Panc1 (cell line): ENCODE measurements at places on chromosomes 16 and 17. TPM values are rescaled to one million over a fixed set of nuclear protein-coding genes. Genes with fewer than 3 reads are reported as not detected.

DNA sequence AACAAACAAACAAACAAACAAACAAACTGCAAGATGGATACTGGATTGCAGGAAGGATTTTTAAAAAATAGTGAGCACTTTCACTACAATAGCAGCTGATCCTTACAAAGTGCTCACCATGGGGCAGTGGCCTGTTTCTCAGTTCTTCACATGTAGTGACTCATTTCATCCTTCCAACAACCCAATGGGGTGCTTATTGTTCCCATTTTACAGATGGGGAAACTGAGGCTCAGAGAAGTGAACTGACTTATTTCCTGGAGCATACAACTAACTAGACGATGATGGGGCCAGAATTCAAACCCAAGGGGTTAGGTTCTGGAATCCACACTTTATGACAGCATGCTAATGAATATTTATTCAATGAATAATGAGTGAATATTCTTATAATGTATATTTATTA is 61.2 kb downstream of the MYH11 start:
- DNase-seq: no peak

DNA sequence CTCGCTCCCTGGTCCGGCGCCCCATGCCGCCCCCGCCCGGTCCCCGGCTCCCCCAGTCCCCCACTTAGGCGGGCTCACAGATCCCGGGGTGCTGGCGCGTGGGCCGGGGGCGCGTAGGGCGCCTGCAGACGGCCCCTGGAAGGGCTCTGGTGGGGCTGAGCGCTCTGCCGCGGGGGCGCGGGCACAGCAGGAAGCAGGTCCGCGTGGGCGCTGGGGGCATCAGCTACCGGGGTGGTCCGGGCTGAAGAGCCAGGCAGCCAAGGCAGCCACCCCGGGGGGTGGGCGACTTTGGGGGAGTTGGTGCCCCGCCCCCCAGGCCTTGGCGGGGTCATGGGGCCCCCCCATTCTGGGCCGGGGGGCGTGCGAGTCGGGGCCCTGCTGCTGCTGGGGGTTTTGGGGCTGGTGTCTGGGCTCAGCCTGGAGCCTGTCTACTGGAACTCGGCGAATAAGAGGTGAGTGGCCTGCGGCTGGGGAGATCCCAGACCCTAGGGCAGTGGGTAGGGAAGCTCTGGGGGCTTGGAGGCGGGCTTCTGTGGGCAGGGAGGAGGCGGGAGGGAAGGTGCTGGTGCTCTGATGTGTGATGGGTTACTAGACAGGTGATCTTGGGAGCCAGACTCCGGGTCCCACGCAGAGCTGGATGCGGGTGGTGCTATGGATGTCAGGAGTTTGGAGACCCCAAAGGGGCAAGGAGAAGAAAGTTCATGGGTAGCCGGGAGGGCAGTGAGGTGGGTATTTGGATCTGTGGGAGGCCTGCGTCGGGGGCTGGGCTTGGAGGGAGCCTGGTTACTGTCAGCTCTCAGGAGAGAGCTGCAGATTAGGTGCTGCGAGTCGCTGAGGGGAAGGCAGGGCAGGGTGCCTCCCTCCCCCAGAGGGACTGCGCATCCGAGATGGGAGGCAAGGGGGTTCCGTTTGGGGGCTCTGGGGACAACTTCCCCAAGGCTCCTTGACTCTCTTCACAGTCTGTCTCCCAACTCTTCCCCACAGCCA is 560 bp downstream of the EFNB3 start:
- no peak for DNase-seq

DNA sequence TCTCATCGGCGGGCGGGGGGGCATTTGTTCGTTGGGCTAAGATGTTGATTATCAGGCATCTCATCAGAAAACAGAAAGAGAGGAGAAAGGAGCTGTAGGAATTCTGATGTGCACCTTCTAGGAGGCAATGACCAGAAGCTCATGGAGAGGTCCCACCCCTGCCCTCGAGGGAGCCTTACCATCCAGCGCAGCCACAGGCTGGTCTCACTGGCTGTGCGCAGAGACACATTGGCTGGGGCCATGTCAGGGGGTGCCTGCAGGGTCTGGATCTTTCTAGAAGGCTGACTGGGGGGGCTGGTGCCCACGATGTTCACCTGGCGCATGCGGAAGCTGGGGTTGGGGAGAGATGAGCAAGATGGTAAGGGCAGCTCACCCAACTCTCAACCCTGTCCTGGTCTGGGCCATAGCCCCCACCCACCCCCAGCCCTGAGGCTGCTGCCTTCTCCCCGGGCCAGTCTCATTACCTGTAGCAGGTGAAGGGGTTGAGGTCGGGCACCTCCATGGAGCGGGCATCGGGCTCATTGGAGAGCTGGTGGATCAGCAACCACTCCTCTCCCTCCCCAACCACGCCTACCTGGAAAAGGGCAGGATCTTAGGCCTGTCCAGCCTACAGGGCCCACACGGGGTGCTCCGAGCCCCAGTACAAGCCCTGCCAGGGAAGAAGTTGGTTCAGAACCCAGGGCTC is 86.2 kb upstream of the CDC42EP4 start:
- no peak for DNase-seq

DNA sequence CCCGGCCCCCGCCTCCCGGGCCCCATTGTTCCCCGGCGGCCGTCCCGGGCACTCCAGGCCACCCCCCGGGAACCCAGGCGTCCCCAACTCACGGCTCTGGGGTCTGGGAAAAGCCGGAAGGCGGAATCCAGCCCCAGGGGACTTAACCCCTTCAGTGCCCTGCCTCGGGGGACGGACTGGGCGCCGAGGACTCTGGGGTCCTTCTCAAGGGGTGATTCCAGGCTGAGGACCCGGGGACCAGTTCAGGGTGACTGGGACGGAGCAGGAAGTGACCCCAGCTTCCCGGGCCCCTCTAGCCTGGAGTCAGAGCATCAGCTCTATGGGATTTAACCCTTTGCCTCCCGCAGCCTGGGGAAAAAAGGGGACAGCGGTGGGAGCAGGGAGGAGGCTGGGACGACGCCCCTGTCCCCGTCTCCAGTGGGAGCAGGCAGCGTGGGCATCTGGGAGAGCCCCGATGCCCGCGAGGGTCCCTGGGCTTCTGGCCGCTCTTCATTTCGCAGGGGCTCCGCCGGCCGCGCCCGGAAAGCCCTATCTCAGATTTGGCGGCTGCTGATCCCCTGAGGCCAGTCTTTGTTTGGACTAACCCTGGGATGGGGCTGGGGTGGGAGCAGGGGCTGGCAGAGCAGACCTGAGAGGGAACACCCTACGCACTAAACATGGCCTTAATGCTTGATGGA is at the start of gene ZNF629:
TSS of gene ZNF629 (minus strand) at position 270 of the 677 bp plus-strand sequence. CDS start 2,723 bp downstream, outside the sequence.
- no peak for DNase-seq

DNA sequence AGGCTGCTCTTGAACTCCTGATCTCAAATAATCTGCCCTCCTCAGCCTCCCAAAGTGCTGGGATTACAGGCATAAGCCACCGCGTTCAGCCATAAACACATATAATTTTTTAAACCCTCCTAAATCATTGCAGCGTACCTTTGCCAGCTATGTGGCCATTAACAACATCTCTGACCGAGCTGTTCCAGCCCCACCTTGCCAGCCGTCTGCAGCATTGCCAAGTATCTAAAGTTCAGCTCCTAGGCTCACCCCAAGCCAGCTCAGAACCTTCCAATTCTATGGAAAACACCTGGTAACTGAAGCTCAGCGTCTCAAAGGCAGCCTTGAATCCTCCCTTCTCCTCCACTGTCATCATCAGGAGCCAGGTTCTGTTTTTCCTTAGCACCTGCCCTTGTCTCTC is 5.1 kb upstream of the MEIOB start:
- no peak for DNase-seq

- no peak for DNase-seq
These were observed 17.3 kb downstream of the LLGL2 start for GRCh38 chr17:75542728-75543336.

DNA sequence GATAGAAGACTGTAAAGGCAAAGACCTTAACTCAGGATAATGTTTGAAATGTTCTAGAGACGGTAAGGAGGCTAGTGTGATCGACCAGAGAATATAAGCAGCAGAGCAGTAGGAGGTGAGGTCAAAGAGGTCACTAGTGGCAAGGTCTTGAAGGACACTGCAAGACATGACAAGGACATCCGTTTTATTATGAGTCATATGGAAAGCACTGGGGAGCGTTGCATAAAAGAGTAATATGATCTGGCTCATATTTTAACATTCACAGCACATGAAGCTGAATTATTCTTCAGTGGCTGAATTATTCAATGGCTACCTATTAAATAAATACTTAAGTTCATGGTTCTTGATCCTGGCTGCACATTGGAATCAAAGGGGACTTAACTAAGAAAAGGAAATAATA is 123.7 kb downstream of the SOX9 start:
- no peak for DNase-seq

DNA sequence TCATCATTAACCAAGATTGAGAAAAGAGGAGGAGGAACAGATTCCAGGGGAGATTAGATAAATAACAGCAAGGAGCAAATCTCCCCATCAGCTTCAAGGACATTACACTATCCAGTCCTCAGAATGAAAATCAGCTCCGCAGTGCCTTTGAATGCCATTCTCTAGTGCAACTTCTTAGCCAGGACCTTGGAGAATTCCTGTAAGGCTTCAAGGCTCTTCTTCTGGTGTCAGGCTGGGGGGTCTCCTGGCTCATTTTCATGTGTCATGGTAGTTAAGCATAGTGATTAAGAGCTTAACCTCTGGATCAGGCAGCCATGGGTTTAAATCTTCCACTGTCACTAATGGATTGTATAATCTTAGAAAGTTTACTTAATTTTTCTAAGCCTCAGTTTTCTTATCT is 137.3 kb upstream of the CCL2 start:
- no peak for DNase-seq

GRCh38 chr16:12215277-12216105 is 239.0 kb downstream of the SNX29 start:
- DNase-seq: no peak

- no peak for DNase-seq
These were observed 10.8 kb downstream of the TMEM235 start for GRCh38 chr17:78242024-78242742.

GRCh38 chr16:10979717-10980601 is 35.6 kb downstream of the CLEC16A start:
- DNase-seq: no peak

DNA sequence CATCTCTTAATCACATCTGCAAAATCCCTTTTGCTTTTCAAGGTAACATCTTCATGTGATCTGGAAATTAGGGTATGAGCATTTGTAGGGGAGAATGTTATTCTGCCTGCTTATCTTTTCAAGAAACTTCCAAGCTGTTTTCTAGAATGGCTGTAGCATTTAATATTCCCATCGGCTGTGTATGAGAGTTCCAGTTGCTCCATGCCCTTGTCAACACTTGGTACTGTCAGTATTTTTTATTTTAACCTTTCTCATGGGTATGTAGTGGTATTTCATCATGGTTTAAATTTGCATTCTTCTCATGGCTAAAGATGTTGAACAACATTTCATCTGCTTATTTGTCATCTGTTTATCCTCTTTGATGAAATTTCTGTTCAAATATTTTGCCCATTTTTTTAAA is 90.6 kb upstream of the HLF start:
- no peak for DNase-seq

GRCh38 chr16:67934306-67935100 is 2.1 kb downstream of the PSMB10 start:
- DNase-seq: no peak

- DNase-seq: no peak
These were observed 19.9 kb upstream of the ITPRIPL2 start for GRCh38 chr16:19093631-19094541.

DNA sequence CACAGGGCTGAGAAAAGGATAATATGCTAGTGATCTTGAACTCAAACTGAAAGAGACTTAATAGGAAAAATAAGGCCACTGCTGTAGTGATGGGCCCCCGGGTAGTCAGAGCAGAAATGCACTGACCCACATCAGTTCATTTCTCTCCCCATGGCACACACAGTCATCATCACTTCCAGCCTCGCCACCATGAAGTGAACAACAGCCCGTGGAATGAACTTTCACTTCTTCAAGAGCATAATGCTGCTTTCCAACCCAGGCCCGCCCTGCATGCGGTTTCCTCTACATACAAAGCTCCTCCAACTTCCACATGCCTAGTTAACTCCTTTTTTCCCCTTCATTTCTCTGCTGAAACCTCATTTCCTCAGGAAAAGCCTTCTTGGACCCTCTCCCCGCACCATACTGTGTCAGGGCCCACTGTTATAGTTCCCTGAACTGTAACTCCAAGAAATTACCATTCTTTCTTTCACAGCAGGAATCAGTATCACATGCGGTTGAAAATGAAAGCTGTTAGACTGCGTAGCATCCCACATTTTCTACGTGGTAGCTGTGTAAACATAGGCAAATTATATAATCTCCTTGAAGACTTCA is 65.8 kb upstream of the SMIM36 start:
- no peak for DNase-seq

DNA sequence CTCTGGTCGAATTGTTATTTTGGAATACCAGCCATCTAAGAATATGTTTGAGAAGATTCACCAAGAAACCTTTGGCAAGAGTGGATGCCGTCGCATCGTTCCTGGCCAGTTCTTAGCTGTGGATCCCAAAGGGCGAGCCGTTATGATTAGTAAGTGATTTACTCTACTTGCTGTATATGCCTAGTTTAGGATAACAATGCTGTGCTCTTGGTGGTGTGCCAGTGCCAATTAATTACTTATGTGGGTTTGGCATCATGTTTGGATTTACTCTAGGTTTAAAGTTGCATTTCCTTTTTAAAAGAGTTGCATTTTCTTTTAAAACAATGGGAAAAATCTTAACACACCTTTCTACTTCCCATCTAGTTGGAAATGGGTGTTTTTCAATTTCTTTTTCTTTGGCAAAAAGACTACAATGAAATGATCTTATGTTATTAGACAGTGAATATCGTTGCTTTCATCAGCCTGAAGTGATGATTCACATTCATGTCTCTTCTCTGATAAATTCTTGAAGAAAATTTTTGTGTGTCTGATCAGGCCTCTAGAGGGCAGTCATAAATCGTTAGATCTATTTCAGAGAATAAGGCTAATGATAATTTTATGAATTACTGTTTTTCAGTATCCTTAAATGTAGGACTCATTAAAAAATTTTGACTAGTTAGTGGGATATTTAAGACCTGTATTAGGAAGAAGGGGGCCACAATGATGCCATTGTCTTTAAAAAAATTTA is 5.6 kb downstream of the SF3B3 start:
- no peak for DNase-seq

DNA sequence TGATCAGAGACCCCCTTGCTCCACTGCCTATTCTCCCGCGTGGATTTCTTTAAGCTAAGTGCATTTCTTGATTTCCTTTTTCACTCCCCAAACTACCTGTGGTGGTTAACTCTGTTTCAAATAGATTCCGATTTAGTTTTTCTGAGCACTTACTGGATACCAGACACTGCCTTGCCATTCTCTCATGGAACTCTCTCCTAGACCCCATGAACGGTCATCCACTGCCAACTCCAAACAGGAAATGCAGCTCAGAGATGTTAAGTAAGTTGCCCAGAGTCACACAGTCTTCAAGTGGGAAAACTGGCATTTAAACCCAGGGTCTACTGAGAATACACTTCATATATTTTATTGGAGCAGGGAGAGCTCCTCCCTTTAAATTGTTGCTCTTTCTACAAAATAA is 199.4 kb downstream of the MAF start:
- DNase-seq: no peak

The KRT33B gene
- total RNA-seq: not detected

The PSMD7 gene
- 83.9 TPM for total RNA-seq

The NPIPB12 gene
- total RNA-seq: 55.3 TPM

The EPX gene
- total RNA-seq: not detected

The TBC1D3I gene
- total RNA-seq: 0.54 TPM

The EVI2A gene
- total RNA-seq: not detected

The MPDU1 gene
- total RNA-seq: 47.1 TPM

The COG4 gene
- total RNA-seq: 45.4 TPM

The ANKRD40CL gene
- total RNA-seq: not detected

The ATP2A3 gene
- total RNA-seq: 29.7 TPM
